ENCODE measurements at places on chromosomes 1 and 21.
A peak's percentile ranks its signal among the peaks of the same experiment; 100 is the strongest.

- DNase-seq: peak; percentile 78
Measured at GRCh38 chr1:226407497-226408284, at the start of gene PARP1. Gene PARP1, minus strand, starts transcription at chr1:226408093. Its CDS starts 164 bp downstream, at chr1:226407929.

- DNase-seq: peak; percentile 22
Measured at GRCh38 chr1:217524787-217525520, 105.9 kb downstream of the GPATCH2 start.

DNA sequence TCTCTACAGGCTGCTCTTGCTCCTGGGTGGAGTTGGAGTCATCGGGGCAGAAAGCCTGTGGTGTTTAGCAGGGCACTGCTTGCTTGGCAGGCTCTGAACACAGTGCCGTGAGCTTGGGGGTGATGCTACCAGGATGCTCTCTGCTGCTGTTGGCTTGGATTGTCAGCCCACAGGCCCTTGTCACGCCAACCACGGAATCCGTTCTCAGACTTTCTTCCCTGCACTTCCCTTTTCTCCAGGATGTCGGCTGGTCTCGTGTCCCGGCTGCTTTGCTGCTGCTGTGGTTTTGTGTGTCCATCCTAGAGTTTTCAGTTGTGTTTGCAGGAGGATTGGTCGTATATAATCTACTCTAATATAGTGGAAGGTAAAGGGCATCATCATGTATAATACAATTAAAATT lies 44.4 kb upstream of the TTC34 start:
- DNase-seq: no peak

GRCh38 chr1:119114786-119115185 lies 25.7 kb downstream of the WARS2 start:
- DNase-seq: no peak

- DNase-seq: no peak
Measured at GRCh38 chr1:15187175-15188129, 33.9 kb downstream of the TMEM51 start.

- DNase-seq: no peak
Measured at GRCh38 chr21:33053951-33054350, 16.0 kb upstream of the OLIG1 start.

DNA sequence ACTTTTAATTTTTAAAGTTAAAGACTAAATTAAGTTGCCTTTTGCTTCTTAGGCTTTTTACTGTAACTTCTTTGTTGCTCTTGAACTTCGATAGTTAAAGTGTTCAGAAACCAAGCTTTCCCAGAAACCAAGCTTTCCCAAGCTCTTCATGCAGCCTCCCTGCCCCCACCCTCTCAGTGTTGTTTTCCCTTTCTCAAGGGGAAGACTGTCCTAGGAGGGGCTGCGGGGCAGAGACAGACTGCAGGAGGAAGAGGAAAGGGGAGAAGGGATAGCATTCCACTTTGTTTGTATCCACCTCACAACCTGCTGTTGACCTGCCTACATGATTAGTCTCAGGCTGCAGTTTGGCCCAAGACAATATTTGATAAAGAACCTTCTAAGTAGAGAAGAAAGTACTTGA lies 39.0 kb upstream of the DIPK1A start:
- no peak for DNase-seq

DNA sequence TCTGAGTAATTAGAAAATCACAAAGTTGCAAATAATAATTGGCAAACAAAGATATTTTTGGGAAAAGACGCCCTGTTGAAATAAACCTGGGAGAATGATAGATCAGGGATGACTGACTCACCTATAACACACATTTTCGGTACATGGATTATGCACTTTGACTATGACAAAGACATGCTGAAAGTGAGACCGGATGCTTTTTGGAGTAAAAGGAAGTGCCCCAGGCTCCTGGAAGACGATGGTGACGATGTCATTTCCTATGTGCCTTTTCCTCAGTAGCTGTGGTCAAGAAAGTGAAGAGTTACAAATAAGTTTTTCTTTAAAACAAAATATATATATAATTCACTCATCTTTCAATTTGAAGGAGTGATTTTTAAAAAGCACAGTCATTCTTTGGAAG lies 158.7 kb downstream of the SIPA1L2 start:
- DNase-seq: no peak

GRCh38 chr1:112260699-112261098 lies 135.3 kb upstream of the CTTNBP2NL start:
- no peak for DNase-seq

DNA sequence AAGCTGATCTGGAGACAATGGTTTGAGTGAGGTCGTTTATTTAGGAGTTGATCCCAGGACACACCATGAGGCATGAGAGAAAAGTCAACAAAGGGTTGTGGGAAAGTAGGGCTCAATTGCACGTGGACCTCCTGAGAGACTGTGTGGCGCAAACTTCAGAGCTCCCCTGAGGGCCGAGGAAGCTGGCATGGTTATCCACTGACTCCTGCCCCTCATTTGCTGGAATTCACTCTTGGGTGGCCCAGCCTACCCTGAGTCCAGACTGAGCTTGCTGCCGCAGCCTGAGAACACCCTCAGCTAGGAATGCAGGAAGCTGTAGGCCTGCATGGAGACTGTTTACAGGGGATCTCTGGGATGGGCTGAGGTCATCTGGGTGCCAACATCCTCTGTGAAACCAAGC lies 301.0 kb downstream of the RWDD3 start:
- no peak for DNase-seq

DNA sequence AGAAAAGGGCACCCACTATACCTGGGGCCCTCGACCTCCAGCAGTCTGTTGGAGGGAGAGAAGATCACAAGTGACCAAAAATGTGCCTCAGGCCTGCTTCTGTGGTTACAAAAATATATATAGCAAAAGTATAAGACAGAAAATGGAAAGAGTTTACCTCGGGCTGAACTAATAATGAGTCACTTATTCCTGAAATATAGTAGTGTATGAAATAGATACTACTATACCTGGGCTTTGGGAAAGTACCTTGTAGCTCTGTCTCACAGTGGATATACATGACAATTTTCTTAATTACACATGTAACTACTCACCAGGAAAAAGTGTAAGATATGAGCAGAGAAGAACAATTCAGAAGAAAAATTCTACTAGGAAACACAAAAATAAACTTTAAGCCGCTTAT lies 7.3 kb upstream of the APCS start:
- DNase-seq: no peak

- DNase-seq: no peak
Measured at GRCh38 chr1:2991753-2992495, 29.3 kb upstream of the ACTRT2 start.

DNA sequence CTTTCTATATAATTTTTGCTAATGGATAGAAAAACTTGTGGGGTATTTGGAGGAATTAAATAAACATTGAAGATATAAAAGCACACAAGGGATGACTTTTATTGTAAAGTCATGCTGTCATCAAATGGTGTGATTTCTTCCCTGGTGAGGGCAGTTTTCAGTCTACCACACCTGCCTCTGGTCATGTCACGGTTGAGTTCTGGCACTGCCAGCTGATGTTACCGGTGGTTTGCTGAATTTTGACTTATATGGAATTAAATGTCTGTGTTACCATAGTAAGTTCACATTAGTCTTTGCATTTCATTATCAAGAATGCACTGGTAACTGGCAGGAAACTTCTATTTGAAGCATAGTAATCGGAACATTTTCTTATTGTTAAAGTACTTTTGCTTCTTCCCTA lies 13.4 kb downstream of the S1PR1 start:
- no peak for DNase-seq

GRCh38 chr1:233675893-233676292 lies 62.0 kb downstream of the KCNK1 start:
- no peak for DNase-seq

- DNase-seq: no peak
Measured at GRCh38 chr1:5802606-5803005, 189.6 kb downstream of the NPHP4 start.

DNA sequence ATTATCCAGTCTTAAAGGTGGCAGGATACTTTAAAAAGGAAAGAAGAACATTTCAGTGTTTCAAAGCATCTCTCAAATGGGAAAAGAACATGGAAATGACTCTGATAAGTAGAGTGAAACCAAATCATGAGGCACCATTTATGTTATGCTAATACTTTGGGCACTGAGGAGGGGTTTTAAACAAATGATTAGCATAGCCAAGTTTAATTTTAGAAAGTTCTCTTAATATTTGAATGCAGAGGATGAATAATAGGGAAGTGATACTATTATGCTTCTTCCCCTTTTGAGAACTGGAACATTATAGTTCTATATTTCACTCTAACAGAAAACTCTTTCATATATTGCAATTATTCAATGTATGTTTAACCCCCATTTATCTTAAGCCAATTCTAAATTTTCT lies 1181.9 kb upstream of the PRMT6 start:
- DNase-seq: no peak

DNA sequence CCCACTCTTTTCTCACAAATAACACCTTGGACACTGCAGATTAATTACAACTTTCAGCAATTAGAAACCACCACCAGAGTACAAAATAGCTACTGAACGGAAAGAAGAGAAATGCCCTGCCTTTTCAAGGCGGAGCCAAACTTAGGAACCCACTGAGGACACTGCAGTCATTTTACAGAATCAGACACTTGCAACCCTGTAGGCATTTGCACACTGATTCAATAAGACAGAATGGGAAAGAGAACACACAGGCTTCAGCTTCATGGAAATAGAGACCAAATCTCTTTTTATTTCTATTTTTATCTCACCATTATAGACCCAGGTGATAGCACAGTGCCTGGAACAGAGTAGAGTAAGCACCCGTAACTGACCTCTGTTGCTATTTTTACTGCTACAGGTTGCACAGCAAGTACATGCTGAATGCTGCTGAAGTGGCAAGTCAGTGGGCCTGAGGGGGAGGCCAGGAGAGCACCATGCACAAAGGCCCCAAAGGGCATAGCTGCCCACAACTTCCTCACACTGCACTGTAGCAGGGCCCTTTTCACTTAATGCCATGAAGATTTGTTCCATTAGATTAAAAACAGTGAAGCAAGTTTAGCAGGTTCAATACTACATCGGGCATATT lies 50.7 kb upstream of the EDARADD start:
- no peak for DNase-seq

GRCh38 chr1:111220302-111220890 lies 7.1 kb upstream of the CHI3L2 start:
- DNase-seq: no peak

- DNase-seq: no peak
Measured at GRCh38 chr1:37120279-37120678, 86.0 kb upstream of the GRIK3 start.

- DNase-seq: no peak
Measured at GRCh38 chr1:84888753-84889152, 4.3 kb downstream of the LPAR3 start.

DNA sequence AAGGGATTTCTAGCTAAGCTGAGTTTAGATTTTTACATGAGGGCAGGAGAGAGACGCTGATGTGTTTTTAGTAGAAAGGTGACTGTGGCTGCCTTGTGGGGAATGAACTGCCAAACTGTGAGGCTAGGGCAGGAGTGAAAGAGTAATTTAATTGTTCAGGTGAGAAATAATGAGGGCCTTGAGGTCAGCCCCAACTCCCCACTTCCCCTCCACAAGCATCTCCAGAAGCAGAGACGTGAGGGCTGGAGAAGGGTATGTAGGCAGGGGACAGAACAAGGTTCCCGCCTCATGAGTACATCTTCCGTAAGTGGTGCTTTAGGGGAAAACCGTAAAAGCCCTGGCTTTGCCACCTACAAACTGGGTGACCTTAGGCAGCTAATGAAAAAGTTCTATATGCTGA lies 70.8 kb downstream of the WARS2 start:
- DNase-seq: no peak

DNA sequence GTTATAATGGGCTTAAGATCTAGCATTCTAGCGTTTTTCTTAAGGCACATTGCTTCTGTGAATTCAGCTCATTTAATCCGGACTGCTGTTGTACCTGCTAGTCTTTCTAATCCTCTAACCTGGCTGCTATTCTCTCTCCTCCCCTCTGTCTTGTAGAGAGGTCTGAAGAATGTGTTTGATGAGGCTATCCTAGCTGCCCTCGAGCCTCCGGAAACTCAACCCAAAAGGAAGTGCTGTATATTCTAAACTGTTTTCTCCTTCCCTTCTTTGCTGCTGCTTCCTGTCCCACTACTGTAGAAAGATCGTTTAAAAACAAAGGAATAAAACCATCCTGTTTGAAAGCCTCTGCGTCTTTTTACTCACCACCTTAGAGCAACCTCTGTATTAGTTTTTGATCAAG lies 37.3 kb downstream of the CDC42 start:
- no peak for DNase-seq

DNA sequence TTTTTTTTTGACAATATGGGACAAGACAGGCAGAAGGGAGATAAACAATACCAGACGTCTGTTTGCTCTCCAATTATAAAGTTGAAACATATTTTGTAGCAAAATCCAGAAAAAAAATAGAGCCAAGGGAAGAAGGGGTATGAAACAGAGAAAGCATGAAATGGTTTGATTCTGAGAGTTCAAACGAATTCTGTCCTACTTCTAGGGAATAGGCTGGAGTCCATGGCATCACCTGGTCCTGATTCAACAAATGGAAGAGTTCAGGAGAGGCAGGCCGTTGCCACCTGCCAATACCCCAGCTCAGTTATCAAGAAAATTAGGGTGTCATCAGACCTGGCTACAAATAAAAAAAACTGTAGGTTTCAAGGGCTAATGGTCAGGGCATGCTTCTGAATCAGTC lies 71.8 kb downstream of the CLSTN1 start:
- DNase-seq: no peak

DNA sequence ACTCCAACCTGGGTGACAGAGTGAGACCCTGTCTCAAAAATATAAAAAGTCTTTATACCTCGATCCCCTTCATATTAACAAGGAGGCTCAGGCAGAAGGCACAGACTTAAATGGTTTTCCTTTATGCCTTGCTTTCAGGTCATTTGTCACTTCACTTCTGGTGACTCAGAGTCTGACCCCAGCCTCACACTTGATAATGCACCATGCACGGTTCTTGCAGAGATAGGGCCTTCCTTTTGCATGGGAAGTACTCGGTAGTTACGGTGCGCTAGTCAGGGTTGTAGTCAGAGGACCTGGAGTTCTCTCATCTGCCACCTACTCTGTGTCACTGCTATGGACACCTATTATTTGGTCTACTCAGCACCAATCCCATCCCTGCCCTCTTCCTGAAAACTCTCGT lies 43.6 kb upstream of the BMP8B start:
- no peak for DNase-seq

- DNase-seq: peak; percentile 30
Measured at GRCh38 chr1:221294242-221294641, 415.0 kb downstream of the HLX start.

DNA sequence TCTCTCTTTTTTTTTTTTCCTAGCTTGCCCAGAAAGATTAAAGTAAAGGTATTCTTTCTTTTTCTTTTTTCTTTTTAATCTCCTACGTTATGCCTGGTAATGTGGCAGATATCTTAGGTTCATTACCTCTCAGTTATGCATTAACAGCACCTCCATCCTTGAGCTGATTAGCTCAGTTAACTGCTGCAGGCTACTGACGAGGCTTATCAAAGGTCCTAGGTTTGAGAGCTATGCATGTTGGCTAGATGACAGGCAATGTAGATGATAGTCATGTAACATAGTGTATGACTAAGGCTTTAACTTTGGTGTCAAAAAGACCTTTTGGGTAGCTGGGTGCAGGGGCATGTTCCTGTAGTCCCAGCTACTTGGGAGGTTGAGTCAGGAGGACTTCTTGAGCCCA lies 53.7 kb upstream of the CACYBP start:
- DNase-seq: no peak

GRCh38 chr21:44590311-44590721 lies 2.0 kb downstream of the KRTAP10-6 start:
- DNase-seq: no peak
